ENCODE measurements at places on chromosomes 13 and 19.

DNA sequence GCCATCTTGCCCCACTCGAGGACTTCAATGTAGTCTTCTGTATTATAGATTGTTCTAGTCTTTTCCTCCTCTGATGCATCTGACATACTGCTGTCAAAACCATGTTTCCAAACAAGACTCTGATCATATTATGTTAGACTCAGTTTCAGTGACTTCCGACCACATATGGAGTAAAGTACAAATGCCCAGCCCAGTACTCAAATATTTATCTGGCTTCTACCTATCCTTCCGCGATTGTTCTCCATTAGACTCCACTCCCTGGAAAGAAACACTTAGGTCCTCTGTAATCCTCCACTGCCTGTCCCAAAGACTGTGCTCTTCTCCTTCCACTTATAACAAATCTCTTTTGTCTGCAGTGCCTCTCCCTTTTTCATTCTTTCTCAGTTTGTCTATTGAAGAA lies 439.5 kb downstream of the EFNB2 start:
- no peak for DNase-seq

DNA sequence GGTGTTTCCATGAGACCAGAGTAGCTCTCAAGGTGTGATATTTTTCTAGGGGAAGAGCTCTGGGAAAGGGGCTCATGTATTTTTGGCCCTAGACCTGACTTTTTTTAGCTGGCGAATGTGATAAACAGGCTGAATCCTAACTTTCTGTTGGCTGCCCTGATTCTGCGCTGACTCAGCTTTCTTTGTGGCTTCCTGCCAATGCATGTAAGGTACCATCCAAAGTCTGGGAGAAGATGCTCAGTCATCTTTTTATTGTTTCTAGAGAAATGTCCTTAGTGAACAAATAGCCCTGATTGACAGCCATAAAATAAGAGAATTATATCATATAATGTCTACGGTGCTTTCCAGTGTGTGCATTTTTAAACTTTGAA lies 113.6 kb upstream of the MBNL2 start:
- DNase-seq: no peak

- DNase-seq: no peak
Observed at GRCh38 chr13:41178040-41178439, 16.3 kb downstream of the KBTBD7 start.

- DNase-seq: peak; percentile 73
Observed at GRCh38 chr19:49451430-49452181, at the start of gene PIH1D1. PIH1D1 (minus strand) TSS chr19:49451814; CDS start chr19:49451574, 240 bp downstream.

DNA sequence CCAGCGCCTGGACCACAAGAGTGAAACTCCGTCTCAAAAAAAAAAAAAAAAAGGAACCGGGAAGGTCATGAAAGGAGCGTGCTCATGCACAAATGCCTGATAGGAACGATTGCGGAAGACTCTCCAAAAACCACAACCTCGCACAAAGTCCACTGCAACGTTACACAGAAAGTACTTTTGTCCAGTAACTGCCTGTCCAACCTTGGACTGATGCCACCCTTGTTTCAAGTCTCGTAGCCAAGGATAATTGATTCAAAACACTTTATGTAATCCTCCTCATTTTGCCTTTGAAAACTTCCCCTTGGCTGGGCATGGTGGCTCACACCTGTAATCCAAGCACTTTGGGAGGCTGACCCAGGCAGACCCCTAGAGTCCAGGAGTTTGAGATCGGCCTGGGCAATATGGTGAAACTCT lies 13.7 kb downstream of the LGALS7 start:
- DNase-seq: no peak

DNA sequence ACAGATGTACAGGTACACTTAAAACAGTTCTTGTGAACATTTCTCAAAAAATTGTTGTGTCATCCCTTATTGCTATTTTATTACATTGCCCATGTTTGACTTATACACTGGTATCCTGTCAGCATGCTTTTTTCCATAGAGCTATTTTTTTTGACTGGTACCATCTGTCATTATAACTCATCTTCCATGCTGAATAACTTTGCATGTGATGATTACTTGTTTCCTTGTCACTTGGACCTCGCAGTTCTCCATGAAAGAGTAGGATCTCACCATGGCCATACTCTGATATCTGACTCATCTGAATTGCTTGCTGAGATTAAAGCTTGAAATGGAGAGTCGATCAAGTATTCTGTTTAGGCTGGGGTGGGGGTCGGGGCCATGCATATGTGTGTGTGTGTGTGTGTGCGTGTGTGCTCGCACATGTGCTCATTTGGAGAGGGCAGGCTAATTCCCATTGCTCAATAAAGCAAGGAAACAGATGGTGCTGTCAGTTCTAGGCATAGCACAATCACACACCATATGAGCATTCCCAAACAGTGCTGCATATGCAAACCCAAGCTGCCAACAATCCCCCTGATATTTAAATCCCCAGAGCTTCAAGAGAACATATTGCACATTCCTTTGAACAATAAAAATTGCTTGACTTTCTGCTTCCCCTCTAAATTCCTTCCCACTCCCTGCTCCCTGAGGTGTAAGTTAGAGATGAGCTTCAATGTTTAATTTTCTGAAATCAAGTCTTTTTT lies 62.9 kb downstream of the NHLRC3 start:
- DNase-seq: no peak

GRCh38 chr13:75600371-75600770 lies 35.8 kb upstream of the LMO7 start:
- no peak for DNase-seq

GRCh38 chr13:106299621-106300020 lies 235.8 kb downstream of the EFNB2 start:
- no peak for DNase-seq

DNA sequence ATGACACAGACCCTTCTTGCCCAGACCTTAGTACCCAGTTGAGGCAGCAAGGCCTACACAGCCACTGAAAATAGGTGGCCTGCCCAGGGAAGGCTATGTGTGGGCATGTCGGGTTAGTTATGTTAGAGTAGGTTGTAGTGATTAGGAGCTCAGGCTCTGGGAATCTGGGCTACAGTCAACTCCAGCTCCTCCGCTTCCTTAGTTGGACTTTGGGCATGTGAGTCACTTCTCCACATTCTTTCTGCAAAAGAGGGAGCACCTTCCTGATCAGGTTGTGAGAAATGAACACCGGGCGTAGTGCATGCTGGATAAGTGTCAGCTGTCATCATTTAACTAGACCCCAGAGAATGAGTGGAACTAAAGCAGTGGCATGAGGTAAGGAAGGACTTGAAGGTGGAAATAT lies 64.8 kb downstream of the ARHGAP35 start:
- DNase-seq: no peak

GRCh38 chr19:4144666-4145249 lies 8.7 kb upstream of the CREB3L3 start:
- DNase-seq: no peak

DNA sequence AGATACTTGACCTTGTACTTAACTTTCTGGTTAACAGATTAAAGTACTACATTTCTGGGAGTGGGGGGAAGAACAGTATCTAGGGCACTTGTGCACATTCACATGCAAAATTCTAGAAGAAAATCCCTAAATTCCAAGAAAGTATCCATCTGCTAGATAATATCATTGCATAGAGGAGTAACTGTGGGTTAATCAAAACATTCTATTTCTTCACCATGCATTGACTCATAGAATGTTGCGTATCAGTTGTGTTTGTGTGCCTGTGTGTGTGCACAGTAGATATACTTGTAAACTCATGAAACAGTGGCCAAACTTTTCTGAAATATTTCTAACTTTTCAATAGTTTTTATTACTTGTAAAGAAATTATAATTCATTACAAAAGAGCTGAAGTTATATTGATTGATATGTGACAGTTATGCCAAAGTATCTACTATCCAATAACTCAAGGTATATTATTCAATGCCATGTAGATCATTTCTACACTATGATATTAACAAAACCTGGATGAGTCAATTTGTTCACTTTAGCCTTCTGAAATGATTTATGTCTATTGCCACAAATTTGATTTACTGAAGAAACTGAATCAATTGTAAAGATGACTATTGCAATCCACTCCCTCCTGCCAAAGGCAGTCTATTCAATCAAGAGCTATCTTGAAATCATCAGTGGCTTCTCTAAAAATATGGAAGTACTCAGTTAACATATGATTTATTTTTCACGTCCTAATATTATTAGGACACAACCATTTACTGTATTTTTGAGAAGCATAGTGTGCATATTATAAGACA lies 756.7 kb upstream of the ARGLU1 start:
- DNase-seq: no peak

DNA sequence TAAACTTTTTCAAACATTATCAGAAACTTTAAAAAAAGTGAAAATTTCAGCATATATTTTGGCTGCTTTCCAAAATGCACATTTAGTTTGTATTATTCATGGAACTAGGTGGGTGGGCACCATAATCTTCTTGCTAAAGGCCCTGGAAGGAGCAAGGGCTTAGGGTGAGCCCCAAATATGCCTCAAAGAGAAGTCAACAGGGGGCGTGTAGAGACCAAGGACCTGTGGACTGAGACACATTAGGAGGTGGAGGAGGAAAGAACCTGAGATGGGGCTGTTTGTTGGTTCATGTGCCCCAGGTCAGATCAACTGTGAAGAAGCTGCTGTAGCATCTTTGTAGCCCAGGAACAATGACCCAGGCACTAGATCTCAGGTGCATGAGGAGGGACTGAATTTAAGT lies 79.6 kb upstream of the OLFM4 start:
- no peak for DNase-seq

- DNase-seq: no peak
Observed at GRCh38 chr13:94928127-94928775, 215.9 kb upstream of the SOX21 start.

DNA sequence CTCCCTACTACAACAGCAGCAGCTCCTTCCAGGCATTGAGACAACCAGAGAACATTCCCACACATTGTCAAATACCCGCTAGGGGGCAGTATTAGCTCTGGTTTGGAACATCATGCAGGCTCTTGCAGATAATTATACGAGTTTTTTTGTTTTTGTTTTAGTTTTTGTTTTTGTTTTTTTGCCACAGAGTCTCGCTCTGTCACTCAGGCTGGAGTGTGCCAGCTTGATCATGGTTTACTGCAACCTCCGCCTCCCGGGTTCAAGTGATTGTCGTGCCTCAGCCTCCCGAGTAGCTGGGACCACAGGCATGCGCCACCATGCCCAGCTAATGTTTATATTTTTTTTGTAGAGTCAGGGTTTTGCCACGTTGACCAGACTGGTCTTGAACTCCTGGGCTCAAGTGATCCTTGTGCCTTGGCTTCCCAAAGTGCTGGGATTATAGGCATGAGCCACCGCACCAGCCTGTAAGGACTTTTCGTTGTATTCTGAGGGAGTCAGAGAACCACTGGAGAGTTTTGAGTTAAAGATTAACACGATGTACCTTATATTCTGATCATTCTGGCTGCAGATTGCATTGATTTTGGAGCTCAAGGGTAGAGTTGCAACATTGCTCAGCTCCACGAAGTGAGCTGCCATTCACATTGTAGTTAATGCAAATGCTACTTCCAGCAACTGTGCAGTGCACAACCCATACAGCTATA lies 41.7 kb upstream of the CEACAM20 start:
- DNase-seq: no peak

GRCh38 chr13:72194523-72194922 lies 327.5 kb upstream of the DACH1 start:
- DNase-seq: no peak

GRCh38 chr19:16012552-16012951 lies 63.7 kb upstream of the TPM4 start:
- no peak for DNase-seq

GRCh38 chr13:76803831-76804230 lies 82.4 kb downstream of the KCTD12 start:
- DNase-seq: no peak

- DNase-seq: no peak
Observed at GRCh38 chr19:38429055-38429810, 3.2 kb upstream of the RASGRP4 start.

- no peak for DNase-seq
Observed at GRCh38 chr19:18871543-18871942, 24.4 kb downstream of the CERS1 start.

DNA sequence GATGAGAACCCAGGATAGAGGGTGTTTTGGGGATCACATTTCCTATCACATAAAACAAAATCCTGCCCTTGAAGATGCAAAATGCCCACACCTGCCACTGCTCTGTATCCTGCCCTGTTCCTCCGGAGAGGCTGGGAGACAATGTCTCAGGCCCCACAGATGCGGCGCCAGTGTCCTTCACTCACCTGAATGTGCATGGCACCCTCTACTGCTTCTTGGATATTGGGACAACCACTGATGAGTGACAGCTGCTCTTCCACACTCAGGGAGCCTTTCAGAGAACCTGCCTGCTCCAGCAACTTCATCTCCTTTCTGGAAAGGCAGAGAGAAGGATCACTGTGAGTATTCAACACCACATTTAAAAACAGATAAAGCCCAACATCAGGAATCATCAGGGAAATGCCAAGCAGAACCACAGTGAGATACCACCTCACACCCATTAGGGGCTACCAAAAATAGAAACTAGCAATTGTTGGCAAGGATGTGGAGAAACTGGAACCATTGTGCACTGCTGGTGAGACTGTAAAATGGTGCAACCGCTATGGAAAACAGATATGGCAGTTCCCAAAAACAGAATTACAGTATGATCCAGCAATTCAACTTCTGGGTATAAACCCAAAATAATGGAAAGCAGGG lies 36.4 kb downstream of the CRYL1 start:
- no peak for DNase-seq

- DNase-seq: peak; percentile 77
Observed at GRCh38 chr19:46786236-46787039, 2.0 kb downstream of the SLC1A5 start.

DNA sequence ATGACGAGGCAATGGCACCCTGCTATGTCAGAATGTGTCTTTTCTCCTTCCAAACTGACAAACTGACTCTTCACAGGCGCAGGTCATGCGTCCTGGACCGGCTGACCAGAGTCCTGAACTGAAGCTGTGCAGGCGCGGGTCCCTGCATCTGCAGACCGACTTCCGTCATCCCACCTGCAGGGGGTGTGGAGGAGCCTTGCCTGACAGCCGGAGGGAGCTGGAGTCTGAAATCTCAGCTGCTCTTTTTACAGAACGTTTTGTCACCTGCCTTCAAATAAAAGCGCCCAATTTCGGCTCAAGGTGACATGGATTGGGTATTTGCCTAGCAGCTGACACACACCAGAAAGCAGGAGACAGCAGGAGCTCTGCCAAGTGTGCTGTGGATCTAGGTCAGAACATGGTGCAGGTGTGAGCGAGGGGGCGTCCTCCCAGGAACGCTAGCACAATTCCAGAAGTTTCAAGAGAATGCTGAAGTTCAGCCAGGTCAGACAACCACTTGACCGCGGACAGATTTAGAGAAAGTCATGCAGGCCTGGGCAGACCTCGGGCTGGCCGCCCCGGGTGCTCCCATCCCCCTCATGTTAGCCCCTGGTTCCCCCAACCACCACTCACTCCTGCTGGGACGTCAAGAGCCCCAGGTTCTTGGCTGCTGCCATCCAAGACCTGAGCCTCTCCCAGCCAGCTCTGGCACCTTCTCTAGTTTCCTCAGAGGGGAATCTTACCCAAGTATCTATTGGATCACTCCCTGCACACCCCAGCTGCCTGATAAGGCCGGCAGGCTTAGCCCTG lies 32.8 kb downstream of the ELL start:
- no peak for DNase-seq

Measured in stimulated activated CD4-positive, alpha-beta T cell treated with anti-CD3 and anti-CD28 coated beads, Interleukin-15, amount 100 ng/mL, for 1 hour (primary cell).